ENCODE measurements at places on chromosomes 2 and 18. TPM values are rescaled to one million over a fixed set of nuclear protein-coding genes. Genes with fewer than 3 reads are reported as not detected.

DNA sequence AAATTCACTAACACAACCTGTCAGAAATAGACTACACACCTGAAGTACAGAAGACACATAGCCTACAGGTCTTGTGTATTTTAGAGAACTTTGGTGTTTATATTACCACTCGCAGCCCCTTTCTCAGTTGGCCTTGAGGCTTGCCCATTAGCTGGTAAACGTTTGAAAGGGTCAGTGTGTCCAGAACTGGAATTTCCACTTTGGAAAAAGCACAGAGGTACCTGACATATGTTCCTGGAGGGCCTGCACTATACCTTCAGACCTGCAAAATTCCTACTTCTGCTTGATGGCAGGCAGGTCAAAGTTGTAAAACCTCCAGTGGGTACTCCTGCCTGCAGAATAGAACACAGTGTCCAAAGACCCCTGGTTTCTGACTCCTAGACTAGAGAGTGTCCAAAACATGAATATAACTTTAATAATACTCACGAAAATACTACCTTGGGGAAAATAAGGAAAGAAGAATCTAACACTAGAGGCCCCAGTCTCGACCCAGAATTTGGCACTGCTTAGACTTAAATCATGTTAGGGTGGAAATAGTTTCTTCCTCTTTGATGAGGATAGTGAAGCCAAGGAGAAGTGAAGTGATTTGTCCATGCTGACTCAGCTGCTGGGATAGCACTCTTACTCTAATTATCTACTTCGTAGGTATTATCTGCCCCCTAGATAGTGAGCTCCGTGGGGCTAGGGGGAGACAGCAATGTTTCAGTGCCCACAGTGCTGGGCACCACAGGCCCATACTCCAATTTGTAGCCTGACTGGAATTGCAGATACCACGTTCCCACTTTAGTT lies 2.8 kb downstream of the KCTD1 start:
- no peak overlapping the region for H3K27ac ChIP-seq
- H3K4me3 ChIP-seq, result no peak overlapping the region
- peaks cover 7% of the 10 kb centered on the region for H3K27me3 ChIP-seq
- no peak for DNase-seq
- no peaks in the 10 kb centered on the region for H3K36me3 ChIP-seq

DNA sequence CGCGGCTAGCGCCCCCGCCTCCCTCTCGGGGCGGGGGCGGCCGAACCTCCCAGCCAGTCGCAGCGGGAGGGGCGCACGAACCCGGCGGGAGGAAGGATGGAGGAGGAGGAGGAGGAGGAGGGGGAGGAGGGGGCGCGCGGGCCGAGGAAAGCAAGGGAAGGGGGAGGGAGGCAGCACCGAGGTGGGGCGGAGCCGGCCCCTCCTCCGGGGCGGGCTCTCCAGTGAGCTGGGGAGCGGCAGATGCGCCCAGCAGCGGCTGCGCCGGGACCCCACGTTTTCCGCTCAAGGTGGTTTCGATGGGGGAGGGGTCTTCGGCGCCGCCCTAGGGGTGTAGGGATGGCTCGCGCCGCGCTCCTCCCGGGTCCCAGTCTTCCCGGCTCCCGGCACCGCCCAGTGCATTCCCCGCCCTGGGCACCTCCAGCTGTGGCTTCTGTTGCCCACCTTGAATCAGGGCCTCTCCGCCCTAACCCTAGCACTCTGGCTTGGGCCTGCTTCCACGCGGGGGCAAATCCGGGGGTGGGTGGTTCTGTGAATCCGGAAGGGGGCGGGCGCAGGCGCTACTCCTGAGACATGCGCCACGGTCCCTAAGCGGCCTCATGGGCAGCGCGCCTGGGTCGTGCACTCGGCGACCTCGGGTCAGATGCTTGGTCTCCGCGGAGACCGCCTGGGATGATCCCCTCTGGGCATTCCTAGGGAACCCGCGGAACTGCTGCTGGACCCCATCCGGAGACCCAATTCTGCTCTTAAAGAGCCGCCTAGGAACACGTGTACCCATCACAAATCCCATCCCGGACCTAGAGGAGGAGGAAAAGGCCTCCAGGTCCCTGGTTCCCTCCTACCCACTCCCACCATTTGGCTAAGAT lies at the start of gene FBXO41:
Gene FBXO41, minus strand, starts transcription at position 183 of the 863 bp plus-strand sequence. CDS start 14,848 bp downstream, outside the sequence.
- H3K4me1 ChIP-seq, result peaks cover 22% of the 10 kb centered on the region
- peak; percentile 40 for DNase-seq
- H3K4me3 ChIP-seq, result peak within 1 kb of the TSS; percentile 64

GRCh38 chr2:80303006-80303908 lies 1.3 kb downstream of the LRRTM1 start:
- DNase-seq, result no peak
- no peaks in the 10 kb centered on the region for H3K36me3 ChIP-seq
- H3K27me3 ChIP-seq, result peaks cover 81% of the 10 kb centered on the region
- no peak overlapping the region for H3K27ac ChIP-seq
- H3K4me1 ChIP-seq, result peaks cover 5% of the 10 kb centered on the region
- H3K4me3 ChIP-seq, result peak overlapping the region; percentile 42

DNA sequence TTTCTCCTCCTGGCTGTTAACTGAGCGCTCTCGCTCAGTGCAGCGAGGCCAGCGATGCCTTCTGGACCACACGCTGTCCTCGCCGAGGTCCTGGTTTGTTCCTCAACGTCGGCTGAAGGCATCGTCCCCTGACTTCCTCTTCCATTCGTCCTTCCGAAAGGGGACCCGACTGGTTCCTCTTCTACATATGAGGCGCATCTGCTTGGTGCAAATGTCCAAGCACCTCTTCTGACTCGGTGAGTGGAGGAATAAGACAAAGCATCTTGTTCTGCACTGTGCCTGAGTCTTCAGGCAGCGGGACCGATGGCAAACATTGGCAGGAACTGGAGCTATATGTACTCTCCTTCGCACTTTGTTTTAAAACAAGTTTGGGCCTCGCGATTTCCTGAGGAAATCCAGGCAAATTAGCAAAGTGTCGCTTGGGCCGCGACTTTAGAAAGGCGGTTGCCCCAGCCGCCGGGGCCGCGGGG lies 621 bp upstream of the KCNS3 start:
- H3K4me1 ChIP-seq, result peaks cover 19% of the 10 kb centered on the region
- H3K36me3 ChIP-seq, result no peaks in the 10 kb centered on the region
- DNase-seq, result peak; percentile 5
- peak overlapping the region; percentile 65 for H3K27ac ChIP-seq
- peaks cover 74% of the 10 kb centered on the region for H3K27me3 ChIP-seq

The GPR155 gene
- 16.0 TPM for total RNA-seq

The AGAP1 gene
- total RNA-seq, result 21.2 TPM

- H3K27ac ChIP-seq, result peak overlapping the region; percentile 96
- peak; percentile 83 for DNase-seq
- peak overlapping the region; percentile 91 for H3K4me3 ChIP-seq
- H3K36me3 ChIP-seq, result no peaks in the 10 kb centered on the region
These were observed 2.2 kb downstream of the RND3 start for GRCh38 chr2:150485114-150485870.

- no peaks in the 10 kb centered on the region for H3K27me3 ChIP-seq
- H3K4me3 ChIP-seq, result no peak overlapping the region
- H3K4me1 ChIP-seq, result peaks cover 4% of the 10 kb centered on the region
- H3K36me3 ChIP-seq, result no peaks in the 10 kb centered on the region
- no peak for DNase-seq
- no peak overlapping the region for H3K27ac ChIP-seq
These were observed 39.9 kb downstream of the ZNF516 start for GRCh38 chr18:76455003-76455676.

The IRS1 gene
- 12.7 TPM for total RNA-seq

DNA sequence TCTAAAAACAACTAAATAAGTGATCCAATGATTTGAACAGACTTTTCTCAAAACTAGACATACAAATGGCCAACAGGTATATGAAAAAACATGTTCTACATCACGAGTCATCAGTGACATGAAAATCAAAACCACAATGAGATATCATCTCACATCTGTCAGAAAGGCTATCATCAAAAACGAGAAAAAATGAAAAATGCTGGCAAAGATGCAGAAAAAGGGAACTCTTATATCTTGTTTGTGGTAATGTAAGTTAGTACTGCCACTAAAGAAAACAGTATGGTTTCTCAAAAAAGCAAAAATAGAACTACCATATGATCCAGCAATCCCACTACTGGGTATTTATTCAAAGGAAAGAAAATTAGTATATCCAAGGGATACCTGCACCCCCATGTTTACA lies 255.3 kb upstream of the FBXO11 start:
- H3K27me3 ChIP-seq, result no peaks in the 10 kb centered on the region
- H3K4me1 ChIP-seq, result no peaks in the 10 kb centered on the region
- H3K36me3 ChIP-seq, result no peaks in the 10 kb centered on the region
- H3K4me3 ChIP-seq, result no peak overlapping the region
- no peak for DNase-seq
- no peak overlapping the region for H3K27ac ChIP-seq

- no peaks in the 10 kb centered on the region for H3K4me1 ChIP-seq
- DNase-seq, result no peak
- H3K4me3 ChIP-seq, result no peak overlapping the region
These were observed 117.3 kb downstream of the FAM117B start for GRCh38 chr2:202752071-202752470.

DNA sequence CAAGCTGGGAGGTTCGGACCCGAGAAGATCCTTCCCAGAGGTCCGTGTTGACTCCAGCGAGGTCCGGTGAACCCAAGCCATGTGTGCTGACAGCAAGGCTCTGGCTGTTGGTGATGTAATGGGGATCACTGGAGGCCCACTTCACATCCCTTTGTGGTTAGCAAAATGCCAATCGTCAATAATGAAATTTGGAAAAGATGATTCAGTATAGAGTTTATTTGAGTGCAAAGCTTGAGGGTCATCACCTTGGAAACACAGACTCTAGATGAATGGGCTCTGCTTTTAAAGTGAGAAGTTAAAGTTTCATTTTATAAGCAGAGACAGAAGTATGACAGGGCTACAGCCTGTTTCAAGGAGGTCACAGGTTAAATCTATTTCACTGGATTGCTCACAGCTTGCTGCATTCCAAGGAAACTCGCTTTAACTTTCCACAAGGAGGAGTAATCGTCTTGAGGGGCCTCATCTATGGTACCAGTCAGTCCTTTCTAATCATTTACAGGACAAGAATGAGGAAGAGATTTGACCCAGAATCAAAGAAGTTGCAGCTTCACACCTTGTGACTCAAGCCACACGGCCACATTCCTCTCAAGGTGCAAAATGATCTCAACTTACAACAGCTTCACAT lies 140.5 kb downstream of the TPO start:
- no peak overlapping the region for H3K27ac ChIP-seq
- no peak overlapping the region for H3K4me3 ChIP-seq
- no peak for DNase-seq
- no peaks in the 10 kb centered on the region for H3K4me1 ChIP-seq
- peaks cover 3% of the 10 kb centered on the region for H3K27me3 ChIP-seq
- no peaks in the 10 kb centered on the region for H3K36me3 ChIP-seq

GRCh38 chr2:111535404-111535803 lies 348.6 kb downstream of the ANAPC1 start:
- H3K36me3 ChIP-seq, result no peaks in the 10 kb centered on the region
- H3K4me3 ChIP-seq, result no peak overlapping the region
- H3K27me3 ChIP-seq, result no peaks in the 10 kb centered on the region

DNA sequence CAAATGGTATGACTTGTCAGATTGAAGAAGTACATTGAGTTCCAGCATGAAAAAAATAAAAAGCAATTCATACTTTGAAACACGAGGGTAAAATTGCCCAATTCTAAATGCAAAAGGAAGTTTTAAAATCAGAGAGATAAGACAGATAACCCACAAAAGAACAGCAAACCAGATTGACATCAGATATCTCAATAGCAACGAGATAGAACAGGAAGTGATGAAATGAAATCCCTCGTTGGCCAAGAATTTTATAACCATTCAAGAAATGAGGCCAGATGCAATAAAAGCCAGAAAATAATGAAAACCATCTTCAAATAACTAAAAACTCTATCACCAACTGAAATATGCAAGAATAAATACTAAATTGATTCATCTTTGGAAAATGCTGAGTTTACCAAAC lies 172.8 kb downstream of the CD226 start:
- H3K27me3 ChIP-seq, result no peaks in the 10 kb centered on the region
- no peak overlapping the region for H3K27ac ChIP-seq
- no peaks in the 10 kb centered on the region for H3K4me1 ChIP-seq
- no peak overlapping the region for H3K4me3 ChIP-seq

DNA sequence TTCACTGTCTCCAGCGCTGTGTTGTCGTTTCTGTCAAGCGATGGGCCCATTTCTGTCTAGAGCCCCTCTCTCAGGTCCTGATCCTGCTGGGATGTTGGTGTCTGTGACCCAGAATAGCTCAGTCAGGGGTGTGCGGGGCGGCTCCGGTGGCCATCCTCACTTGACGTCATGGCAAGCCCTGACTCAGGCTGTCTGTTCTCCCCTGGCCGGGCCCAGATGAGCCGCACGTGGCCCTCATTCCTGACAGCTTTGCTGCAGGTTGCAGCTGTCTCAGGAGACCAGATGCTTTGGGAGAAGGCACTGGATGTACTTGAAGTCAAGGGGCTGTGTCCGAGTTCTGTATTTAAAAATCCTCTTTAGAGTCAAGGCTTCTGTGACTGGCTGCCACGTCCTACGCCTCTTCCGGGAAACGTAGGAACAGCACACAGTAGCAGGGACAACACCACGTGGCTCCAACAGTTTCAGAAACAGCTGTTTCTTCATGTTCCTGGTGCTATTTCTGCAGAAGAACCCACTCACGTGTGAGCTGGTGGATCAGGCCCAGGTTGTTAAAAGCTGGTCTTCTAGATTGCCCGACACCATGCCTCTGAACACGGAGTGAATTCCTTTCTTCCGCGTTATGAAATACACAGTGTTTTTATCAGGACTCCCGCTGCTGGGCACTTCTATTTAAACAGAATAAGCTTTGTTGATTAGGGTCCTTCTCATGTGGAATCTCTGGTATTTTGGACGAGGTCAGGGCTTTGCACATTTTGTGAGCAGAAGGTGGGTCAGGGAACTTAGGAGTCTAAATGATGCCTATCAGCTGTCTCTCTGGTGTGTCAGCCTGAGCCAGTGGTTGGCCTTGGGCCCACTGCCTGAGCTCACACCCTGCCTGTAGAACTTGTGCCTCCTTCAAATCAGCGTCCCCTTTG lies 28.3 kb upstream of the NTSR2 start:
- peak overlapping the region; percentile 57 for H3K27ac ChIP-seq
- peaks cover 27% of the 10 kb centered on the region for H3K4me1 ChIP-seq
- no peaks in the 10 kb centered on the region for H3K36me3 ChIP-seq
- peak; percentile 37 for DNase-seq
- H3K27me3 ChIP-seq, result no peaks in the 10 kb centered on the region

DNA sequence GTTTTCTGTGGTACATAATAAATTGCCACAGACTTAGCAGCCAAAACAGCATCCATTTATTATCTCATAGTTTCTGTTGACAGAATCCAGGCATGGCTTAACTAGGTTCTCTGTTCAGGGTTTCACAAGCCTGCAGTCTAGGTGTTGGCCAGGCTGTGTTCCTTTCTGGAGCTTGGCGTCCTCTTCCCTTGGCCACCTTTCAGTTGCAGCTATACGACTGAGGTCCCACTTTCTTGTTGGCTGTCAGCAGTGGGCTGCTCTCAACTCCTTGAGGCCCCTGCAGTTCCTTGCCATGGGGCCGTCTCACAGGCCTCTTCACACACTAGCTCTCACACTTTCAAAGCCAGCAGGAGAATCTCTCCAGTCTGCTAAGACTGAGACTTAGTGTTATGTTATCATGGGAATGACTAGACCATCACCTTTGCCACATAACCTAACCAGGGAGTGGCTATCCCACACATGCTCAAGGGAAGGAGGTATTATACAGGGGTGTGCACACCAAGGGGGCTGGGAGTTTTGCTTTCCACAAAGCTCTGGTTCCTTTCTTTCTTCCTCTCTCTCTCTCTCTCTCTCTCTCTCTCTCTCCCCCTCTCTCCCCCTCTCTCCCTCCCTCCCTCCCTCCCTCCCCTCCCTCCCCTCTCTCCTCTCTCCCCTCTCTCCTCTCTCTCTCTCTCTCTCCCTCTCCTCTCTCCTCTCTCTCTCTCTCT lies 15.8 kb downstream of the RIOK3 start:
- H3K36me3 ChIP-seq, result peaks cover 98% of the 10 kb centered on the region
- H3K4me3 ChIP-seq, result no peak overlapping the region
- no peak for DNase-seq
- H3K4me1 ChIP-seq, result no peaks in the 10 kb centered on the region
- H3K27me3 ChIP-seq, result no peaks in the 10 kb centered on the region

- no peak overlapping the region for H3K4me3 ChIP-seq
- no peaks in the 10 kb centered on the region for H3K27me3 ChIP-seq
- DNase-seq, result no peak
These were observed 162.2 kb downstream of the PXDN start for GRCh38 chr2:1581965-1582625.
